Right renal cortex interstitium (tissue), 3 donors: ENCODE measurements at places on chromosomes 1 and 21. TPM values are rescaled to one million over a fixed set of nuclear protein-coding genes. Genes with fewer than 3 reads are reported as not detected.

LCE1C gene
- polyA plus RNA-seq = not detected

OR2M3 gene
- polyA plus RNA-seq = not detected

LRRC8B gene
- 10.6 TPM for polyA plus RNA-seq

LCA5L gene
- polyA plus RNA-seq = 5.4 TPM

HPCAL4 gene
- polyA plus RNA-seq = 1.5 TPM

OBSCN gene
- 20.2 TPM for polyA plus RNA-seq

ADAMTS5 gene
- polyA plus RNA-seq = 23.0 TPM

CACNA1E gene
- 0.19 TPM for polyA plus RNA-seq

MROH7 gene
- 2.9 TPM for polyA plus RNA-seq

TCHHL1 gene
- not detected for polyA plus RNA-seq

DAB1 gene
- 6.3 TPM for polyA plus RNA-seq

ZMYND12 gene
- polyA plus RNA-seq = 4.0 TPM

SLC35F3 gene
- polyA plus RNA-seq = 0.69 TPM

TSEN15 gene
- 46.0 TPM for polyA plus RNA-seq

RUNX1 gene
- 2.0 TPM for polyA plus RNA-seq

TMCO4 gene
- polyA plus RNA-seq = 16.5 TPM

PLEKHN1 gene
- 0.17 TPM for polyA plus RNA-seq

FAM163A gene
- polyA plus RNA-seq = 0.71 TPM

THEM5 gene
- polyA plus RNA-seq = 0.29 TPM

ADAM30 gene
- not detected for polyA plus RNA-seq

AMY1C gene
- not detected for polyA plus RNA-seq

RAB42 gene
- polyA plus RNA-seq = 2.3 TPM

PPIAL4G gene
- 0.04 TPM for polyA plus RNA-seq

PADI3 gene
- 0.25 TPM for polyA plus RNA-seq

INPP5B gene
- polyA plus RNA-seq = 17.8 TPM

GPR153 gene
- 6.5 TPM for polyA plus RNA-seq

IL6R gene
- polyA plus RNA-seq = 7.1 TPM

SERPINC1 gene
- 0.52 TPM for polyA plus RNA-seq

CFHR2 gene
- polyA plus RNA-seq = not detected

ELK4 gene
- 16.4 TPM for polyA plus RNA-seq

ASCL5 gene
- polyA plus RNA-seq = 0.15 TPM

MAP10 gene
- 7.7 TPM for polyA plus RNA-seq
